NCI-H2227 treated with DMSO at 0.1 percent for 48 hours (cell line): ENCODE measurements at places on chromosomes 4 and X.

DNA sequence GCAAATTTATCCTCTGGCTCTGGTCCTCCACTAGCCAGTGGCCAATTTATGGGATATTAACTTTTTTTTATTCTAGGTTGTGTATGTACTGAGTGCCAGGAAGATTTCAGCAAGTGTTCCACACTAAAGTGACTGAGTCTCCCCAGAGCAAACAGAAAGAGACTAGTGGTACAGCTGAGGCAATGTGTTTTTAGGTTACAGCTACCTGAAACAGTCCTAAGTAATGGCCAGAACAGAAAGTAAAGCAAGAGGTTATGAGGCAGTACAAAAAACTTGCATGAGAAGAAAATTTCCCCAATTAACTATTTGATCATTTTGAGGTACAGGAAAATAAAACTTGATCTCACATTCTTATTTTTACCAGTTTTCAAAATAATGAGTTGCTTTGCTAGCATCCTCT lies 31.2 kb downstream of the PRDM8 start:
- no peak for DNase-seq

DNA sequence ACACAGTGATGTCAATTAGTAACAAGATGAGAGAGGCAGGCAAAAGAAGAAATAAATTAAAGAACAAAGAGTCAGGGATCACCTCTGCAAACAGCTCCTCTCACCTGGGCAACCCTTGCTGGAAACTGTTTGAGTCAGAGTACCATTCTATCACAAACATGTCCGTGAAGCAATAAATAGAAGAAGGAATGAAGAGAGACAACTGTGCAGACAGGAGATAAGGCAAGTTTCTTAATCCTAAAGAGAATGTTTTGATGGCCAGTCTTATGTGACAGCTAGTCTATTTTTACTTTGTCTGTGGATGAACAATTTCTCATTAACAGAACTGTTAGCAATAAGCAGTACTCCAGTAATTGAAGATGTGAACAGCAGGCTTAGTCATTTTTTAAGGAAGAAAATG lies 422.4 kb downstream of the DMD start:
- no peak for DNase-seq

DNA sequence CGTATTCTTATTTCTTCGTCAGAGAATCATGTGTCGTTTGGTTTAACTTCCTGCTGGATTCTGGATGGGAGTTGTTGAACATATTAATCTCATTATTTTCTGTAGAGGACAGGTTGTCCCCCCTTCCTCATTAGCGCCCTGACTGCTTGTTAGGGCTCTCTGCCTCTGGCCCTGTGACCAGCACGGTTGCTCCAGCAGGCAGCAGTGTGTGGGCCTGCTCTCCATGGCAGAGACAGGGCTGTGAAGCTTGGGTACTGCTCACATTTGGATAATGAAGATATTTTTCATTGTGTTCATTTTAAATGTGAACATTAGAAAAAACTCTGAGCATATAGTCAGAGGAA lies 102.7 kb downstream of the KLHL8 start:
- DNase-seq: no peak

GRCh38 chr4:175386776-175387507 lies 425.1 kb downstream of the GPM6A start:
- no peak for DNase-seq

GRCh38 chr4:8507196-8507570 lies 66.6 kb downstream of the TRMT44 start:
- no peak for DNase-seq

DNA sequence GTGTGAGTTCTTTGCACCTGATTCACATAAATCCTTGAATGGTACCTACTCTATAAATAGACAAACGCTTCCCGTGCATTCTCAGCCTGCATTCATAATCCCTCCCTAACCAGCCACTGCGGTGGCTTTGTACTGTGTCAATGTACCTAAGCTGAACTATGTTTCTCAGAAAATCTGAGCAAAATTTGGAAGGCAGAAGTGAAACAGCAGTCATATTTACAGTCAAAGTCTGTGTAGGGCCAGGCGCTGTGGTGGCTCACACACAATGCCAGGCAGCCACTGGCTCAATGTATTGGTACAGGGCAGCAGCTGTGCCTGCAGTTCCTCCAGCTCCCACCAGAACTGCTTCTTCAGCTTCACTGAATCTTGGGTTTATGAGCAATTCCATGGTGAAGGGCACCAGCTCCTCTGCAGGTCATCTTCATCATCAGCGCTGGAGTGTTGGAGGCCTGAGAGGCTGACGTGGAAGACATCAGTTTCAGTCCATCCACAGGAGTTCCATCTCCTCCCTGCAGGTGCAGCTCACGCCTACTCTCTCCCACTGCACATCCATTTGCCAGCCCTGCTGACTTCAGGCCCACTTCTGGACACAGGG lies 32.3 kb upstream of the IRF2 start:
- no peak for DNase-seq

DNA sequence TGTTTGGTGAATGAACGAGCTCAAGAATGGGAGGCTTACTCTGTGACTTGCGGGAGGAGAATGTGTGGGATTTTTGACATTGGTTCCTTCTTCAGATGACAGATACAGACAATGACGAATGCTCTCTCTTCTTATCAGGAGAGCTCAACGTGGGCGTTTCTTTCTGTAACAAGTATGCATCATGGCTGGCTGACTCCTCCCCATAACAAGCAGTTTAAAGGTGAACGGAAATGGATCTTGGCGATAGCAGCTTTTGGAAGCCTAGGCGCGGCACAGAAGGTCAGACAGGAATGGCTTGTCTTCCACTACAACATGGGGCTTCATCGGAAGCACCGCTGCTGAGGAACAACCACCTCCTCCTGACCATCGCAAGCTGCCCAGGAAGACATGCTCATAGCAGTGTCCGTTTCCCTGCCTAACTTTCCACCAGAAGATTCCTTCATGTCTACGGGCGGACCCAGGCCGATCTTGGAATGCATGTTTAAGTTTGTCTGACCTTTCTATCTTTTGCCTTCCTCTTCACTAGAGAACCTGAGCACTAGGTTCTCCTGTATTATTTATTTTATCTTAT lies 18.3 kb upstream of the ACSL1 start:
- no peak for DNase-seq

- DNase-seq: no peak
Measured at GRCh38 chr4:6177587-6178197, 22.7 kb downstream of the JAKMIP1 start.

GRCh38 chrX:120029354-120029753 lies 48.1 kb downstream of the RHOXF2B start:
- no peak for DNase-seq

DNA sequence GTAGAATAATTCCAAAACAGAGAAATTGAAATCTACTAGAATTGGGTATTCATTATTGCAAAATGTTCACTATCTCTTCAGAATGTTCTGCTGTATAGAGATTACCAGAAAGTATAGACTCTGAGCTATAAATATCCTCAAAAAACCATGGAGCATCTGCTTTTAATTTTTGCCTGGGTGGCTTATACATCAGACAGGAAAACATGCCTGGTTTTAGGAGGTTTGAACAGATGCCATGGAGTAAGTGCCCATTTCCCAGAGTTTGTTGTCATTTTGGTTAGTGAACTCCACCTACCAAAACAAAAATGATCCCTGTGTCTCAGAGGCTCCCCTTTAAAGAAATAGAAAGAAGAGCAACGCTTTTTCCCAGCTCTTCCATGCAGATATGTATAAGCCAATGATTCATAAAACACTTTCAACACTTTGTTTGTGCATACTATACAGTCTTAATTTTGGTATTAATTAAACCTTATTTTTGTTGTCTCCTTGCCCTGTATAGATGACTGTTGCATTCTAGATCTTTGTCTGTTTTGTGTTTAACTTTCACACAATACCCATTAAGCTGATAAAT lies 68.7 kb downstream of the MEPE start:
- no peak for DNase-seq

DNA sequence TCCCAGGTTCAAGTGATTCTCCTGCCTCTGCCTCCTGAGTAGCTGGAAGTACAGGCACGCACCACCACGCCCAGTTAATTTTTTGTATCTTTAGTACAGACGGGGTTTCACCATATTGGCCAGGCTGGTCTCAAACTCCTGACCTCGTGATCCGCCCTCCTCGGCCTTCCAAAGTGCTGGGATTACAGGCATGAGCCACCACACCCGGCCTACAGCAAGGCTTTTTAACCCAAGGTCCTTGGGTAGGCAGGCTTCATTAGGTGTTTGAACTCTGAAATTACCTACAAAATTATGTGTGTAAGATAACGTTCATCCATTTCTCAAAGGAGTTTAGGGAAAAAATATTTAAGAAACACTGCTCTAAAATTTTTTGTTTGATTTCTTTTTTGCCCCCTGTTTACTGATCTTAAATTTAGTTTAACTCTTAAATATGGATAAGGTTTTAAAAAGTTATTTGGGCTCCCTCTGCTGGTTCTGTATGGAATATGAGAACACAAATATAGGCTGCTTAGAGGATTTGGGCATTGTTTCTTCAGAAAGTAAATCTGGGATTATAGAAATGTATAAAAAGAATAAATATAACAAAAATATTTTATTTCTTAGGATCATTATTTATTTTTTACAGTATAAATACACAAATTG lies 92.8 kb downstream of the CBR4 start:
- peak; percentile 25 for DNase-seq

DNA sequence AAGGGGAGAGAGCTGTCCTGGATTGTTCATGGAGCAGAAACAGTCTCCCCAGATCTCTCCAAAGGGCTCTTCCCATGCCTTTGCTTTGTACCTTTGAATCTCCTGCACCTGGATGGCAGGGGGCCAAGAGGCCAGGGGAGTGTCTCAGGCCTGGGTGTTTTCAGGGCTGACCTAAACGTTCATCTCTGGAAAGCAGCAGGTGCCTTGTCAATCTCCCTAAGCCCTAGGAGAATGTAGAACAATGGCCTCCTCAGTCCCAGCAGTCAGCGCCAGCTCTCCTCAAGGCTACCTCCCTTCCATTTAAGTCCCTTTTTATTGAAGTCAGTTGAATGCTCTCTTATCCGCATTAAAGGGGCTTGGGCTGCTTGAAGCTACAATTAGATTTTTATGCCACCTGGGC lies 31.2 kb upstream of the NSUN7 start:
- DNase-seq: no peak

DNA sequence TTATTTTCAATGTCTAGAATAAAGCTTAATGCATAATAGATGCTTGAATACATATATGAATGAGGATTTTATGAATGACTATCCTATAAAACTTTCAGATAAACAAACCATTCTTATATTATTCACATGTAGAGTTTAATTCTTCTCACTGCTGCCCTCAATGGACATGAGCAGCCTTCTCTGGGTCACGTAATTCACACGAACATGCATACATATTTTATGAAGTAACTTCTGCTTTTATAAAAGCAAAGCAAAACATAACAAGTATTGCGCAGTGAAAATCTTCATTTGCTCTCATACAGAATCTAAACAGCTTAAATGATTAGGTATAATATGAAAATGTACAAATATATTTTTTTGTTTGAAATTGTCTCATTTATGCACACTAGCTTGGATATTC lies 116.7 kb downstream of the TMA16 start:
- no peak for DNase-seq

GRCh38 chrX:52852110-52852860 lies 15.6 kb downstream of the XAGE3 start:
- DNase-seq: no peak

- no peak for DNase-seq
Measured at GRCh38 chr4:52837716-52838558, 24.2 kb upstream of the RASL11B start.

DNA sequence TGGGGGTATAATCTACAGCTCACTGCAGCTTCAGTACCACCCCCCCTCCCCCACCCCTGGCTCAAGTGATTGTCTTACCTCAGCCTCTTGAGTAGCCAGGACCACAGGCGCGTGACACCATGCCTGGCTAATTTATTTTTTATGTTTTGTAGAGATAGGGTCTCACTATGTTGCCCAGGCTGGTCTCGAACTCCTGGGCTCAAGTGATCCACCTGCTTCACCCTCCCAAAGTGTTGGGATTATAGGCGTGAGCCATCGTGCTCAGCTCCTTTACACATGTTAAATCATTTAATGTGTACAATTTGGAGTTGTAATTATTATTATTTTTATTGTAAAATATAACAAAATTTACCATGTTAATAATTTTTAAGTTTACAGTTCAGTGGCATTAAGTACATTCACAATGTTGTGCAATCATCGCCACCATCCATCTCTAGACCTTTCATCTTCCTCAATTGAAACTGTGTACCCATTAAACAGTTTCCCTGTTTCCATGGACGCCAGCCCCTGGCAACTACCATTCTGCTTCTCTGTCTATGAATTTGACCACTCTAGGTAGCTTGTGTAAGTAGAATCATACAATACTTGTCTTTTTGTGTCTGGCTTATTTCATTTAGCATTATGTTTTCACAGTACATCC lies 6.1 kb downstream of the SLAIN2 start:
- DNase-seq: no peak

DNA sequence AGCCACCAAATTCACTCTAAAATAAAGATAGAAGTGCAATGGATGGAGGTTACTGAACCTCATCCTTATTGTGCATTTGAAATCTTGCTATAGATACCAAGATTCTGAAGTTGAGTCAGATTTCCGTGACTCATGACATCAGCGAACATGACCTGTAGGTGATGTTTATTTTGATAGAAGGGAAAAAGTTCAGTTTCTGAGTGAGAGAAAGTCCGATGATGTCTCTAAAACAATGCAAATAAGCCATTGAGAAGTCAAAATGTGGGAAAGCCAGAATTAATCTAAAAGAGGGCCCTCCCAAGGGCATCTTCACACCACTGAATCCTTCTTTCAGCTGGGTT lies 20.0 kb downstream of the PHOX2B start:
- no peak for DNase-seq

DNA sequence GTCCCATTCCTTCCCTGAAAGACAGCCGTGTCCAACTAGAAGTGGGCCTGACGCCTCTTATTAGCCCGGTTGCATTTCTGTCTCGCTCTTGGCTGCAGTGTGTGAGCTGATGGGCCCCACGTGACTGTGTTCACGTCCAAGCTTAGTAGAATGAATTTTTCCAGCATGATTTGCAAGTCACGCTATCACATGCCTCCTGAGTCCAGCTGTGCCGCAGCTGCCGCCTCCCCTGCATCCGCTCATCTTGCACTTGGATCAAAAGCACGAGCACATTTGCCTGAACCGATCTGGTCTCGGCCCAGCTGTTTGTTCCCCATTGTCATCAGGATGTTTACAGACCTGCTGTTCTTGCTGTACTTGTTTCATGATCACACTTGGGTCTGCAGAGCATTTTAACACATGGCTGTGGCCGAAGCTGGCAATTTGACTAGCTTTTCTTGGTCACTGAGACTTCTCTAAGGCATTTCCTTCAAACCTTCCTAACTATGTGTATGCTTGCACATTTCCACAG lies 126.5 kb downstream of the KIT start:
- peak; percentile 14 for DNase-seq
